ENCODE measurements at places on chromosomes 2 and 18. TPM values are rescaled to one million over a fixed set of nuclear protein-coding genes. Genes with fewer than 3 reads are reported as not detected.

TUBA3E gene
- not detected for total RNA-seq

FBLN7 gene
- total RNA-seq: 0.26 TPM

DSG4 gene
- total RNA-seq: not detected

EML6 gene
- 1.5 TPM for total RNA-seq

UBE2E3 gene
- 49.6 TPM for total RNA-seq

HRH4 gene
- total RNA-seq: not detected

UGT1A8 gene
- total RNA-seq: not detected

INO80B gene
- 39.5 TPM for total RNA-seq

RAB6C gene
- 0.18 TPM for total RNA-seq

CYTIP gene
- 231 TPM for total RNA-seq

CD8B2 gene
- total RNA-seq: 3.7 TPM

PROKR1 gene
- total RNA-seq: not detected

SERPINB3 gene
- total RNA-seq: not detected

MCM6 gene
- 130 TPM for total RNA-seq

KIF5C gene
- 16.2 TPM for total RNA-seq

SKOR2 gene
- not detected for total RNA-seq

SULT1C4 gene
- not detected for total RNA-seq

CDK15 gene
- not detected for total RNA-seq

DAPL1 gene
- not detected for total RNA-seq

CGREF1 gene
- total RNA-seq: 1.1 TPM

TLX2 gene
- total RNA-seq: 1.3 TPM

NGEF gene
- not detected for total RNA-seq
